ENCODE measurements at places on chromosomes 5 and 9. TPM values are rescaled to one million over a fixed set of nuclear protein-coding genes. Genes with fewer than 3 reads are reported as not detected.

The PAIP2 gene
- 143 TPM for polyA plus RNA-seq

The CCNO gene
- 11.5 TPM for polyA plus RNA-seq

The PCDHB16 gene
- 4.7 TPM for polyA plus RNA-seq

The CYSTM1 gene
- 32.9 TPM for polyA plus RNA-seq

The RNF183 gene
- polyA plus RNA-seq: 0.34 TPM

The CBY3 gene
- 0.28 TPM for polyA plus RNA-seq

The MUSK gene
- polyA plus RNA-seq: 0.43 TPM

The BRINP1 gene
- polyA plus RNA-seq: 0.08 TPM

The GFI1B gene
- 1.3 TPM for polyA plus RNA-seq

DNA sequence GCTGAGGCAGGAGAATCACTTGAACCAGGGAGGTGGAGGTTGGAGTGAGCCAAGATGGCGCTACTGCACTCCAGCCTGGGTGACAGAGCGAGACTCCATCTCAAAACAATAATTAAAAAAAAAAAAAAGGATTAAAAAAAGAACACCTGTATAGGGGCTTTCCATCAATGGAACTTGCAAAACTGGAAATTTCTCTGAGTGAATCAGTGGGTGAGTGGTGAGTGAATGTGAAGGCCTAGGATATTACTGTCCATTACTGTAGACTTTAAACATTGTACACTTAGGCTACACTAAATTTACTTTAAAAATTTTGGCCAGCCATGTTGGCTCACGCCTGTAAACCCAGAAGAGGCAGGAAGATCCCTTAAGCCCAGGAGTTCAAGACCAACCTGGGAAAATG is 5.7 kb upstream of the RARS1 start:
- DNase-seq: no peak

DNA sequence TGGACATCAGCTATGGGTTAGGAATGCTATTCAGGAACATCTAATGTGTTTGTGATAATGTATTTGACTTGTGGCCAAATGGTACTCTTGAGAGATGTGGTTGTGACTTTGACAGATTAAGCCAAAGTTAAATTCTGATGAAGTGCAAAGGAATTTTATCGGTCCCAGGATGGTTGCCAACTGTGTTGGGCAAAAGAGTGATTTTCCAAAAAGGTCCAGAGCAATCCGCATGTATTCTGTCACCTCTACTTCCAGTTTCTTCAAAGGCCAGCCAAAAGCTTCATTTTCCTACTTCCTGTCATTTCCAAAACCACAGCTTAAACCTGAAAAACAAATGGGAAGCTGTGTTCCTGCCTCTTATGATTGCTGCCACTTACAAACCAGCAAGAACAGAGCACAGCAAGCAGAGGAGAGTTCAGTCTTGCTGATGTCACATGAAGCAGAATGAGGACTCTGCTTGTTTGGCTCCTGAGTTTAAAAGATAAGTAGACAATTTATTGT is 59.8 kb downstream of the MARCHF3 start:
- no peak for DNase-seq

GRCh38 chr5:150307617-150308426 is 5.1 kb upstream of the ARSI start:
- no peak for DNase-seq

DNA sequence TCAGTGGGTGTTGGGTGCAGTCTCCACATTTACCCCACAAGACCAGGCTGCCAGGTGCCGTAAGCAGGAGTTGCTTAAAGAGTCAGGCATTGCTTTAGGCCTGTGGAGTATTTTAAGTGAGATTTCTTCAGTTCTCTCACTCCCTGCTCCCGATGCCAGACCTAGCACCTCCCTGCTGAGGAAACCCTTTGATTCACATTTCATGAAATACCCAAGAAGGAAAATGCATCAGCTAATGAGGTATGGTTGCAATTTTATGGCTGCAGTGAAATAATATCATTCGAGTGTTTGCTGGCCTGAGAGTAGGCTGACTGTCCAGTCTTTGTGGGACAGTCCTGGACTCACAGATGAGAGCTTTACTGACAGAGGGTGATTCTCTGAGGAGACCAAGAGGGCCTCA is 67.4 kb upstream of the CTSL start:
- peak; percentile 58 for DNase-seq

DNA sequence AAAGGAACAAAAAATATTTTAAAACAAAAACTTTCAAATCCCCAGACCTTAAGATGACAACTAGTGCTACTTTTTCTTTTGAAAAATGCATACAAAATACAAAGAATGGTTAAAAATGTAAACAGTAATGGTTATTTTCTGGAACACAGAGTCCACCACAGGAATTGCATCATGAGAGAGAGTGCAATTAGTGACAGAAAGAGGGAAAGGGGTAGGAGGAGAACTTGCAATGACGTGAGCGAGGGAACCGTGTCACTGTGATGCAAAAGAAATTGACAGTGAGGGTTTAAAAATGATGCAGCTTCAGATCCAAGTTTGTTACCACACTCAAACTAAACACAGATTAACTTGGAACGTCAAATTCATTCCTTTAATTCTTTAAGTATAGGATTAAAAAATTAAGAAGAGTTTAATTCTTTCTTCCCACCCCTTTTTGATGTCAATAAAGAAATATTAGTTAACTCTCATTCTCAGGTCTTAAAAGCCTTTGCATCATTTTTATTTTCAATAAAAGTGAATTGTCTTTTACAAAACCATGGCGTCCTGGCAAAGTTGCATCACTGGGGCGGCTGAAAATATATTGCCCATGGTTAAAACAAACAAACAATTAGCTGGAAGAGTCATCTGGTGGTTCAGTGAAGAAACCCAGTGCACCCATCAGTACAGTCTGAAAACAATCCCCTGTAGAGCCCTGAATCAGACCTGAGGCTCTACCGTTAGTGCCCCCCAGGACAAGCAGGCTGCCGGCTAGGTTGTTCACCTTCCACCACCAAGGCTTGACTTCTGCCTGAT is 39.5 kb downstream of the MACROH2A1 start:
- DNase-seq: no peak

DNA sequence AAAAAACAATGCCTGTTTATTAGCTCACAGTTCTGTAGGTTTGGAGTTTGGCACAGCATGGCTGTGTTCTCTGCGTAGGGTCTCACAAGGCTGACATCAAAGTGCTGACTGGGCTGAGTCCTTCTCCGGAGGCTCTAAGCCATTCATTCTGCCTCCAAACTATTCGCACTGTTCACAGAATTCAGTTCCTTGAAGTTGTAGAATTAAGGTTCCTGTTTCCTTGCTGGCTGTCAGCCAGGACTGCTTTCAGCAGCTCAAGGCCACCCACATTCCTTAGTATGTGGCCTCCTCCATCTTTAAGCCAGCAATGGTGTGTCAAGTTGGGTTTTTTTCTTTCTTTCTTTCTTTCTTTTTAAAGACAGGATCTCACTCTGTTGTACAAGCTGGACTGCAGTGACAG is 161.9 kb downstream of the CDH6 start:
- no peak for DNase-seq
